HFFc6 (cell line): ENCODE measurements at places on chromosomes 3 and 15. TPM values are rescaled to one million over a fixed set of nuclear protein-coding genes. Genes with fewer than 3 reads are reported as not detected.

The JMJD7 gene
- 6.3 to 8.4 TPM (median 6.8 TPM) in 3 replicates for total RNA-seq

The CNOT10 gene
- total RNA-seq: 17.3 to 23.0 TPM (median 19.7 TPM) in 3 replicates

The MST1R gene
- 0.34 TPM in 2 replicates for total RNA-seq

The SIDT1 gene
- not detected in 2 replicates for total RNA-seq

The ROBO1 gene
- 44.4 to 51.3 TPM (median 51.3 TPM) in 3 replicates for total RNA-seq

The CCR5 gene
- total RNA-seq: not detected in 2 replicates

The TGM5 gene
- total RNA-seq: not detected in 3 replicates
